ENCODE measurements at places on chromosomes 6 and 20.

DNA sequence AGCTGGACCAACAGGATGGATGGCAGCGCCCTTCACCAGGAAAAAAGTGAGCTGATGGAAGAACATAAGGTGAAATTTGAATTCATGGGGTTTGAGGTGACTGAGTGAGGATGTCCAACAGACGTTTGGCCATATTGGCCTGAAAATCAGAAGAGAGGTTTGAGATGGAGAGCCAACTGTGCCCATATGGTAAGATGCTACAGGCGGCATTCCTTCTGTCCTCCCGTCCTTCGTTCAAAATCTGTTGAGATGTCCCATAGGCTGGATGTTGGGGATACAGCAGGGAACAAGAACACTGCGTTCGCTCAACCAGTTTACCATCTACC is 468 bp upstream of the CMTR1 start:
- DNase-seq = no peak

DNA sequence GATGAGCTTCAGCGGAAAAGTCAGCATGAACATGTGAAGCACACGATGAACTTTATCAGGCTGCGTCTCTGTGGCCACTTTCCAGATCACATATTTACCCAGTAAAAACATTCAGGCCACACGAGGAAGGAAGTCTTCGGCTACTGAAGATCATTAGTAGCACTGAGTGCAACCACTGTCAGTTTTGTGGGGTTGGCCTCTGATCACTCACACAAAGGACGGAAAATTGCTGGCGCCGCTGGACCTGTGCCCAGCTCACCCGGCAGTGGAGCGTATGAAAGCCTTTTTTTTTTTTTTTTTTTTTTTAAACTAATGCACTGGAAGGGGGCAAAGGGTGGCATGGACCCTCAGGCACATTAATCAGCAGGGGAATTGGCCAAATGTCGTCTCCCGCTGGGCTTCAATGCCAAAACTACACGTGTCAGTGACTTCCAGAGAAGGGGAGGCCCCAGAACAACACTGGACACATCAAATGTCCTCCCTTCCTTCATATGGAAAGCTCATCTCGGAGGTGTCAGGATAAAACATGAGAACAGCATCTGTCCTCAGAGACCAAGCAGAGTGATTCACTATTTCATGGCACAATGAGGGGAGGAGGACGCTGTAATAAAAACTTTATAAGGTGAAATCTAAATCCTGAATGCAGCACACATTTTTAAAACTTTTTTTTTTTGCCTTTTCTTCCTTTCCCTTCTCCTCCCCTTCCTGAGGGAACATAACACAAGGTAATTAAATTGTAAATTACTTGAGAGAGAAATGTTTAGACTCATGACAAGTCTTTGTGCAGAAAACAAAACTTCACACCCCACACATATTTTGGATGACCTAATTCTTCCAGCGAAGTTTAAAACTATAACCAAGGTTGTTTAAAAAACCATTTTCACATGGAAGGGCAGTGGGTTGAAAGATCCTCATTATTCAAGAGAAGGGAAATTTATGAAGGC is 223.4 kb downstream of the FOXC1 start:
- no peak for DNase-seq

- DNase-seq = no peak
Measured at GRCh38 chr20:63132715-63133471, 83.0 kb downstream of the YTHDF1 start.

DNA sequence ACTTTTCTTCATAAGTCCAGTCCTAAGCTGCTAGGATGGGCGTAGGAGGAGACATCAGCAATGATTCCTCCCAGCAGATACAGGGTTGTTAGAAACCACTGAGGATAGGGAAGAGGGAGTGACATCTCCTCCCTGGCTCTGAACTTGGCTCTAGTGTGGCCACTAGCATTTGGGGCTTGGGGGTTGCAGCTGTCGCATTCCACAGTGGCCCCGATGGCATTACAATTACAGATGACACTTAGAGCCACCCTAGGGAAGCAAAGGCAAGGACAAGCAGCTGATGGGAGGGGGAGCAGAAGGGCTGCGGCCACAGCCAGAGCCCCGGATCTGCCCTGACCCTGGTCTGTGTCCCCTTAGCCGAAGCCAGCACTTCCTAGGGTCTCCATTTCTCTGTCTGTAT is 9.5 kb upstream of the CDKN1A start:
- DNase-seq = no peak

- DNase-seq = no peak
Measured at GRCh38 chr6:38527371-38527770, 112.4 kb downstream of the BTBD9 start.

DNA sequence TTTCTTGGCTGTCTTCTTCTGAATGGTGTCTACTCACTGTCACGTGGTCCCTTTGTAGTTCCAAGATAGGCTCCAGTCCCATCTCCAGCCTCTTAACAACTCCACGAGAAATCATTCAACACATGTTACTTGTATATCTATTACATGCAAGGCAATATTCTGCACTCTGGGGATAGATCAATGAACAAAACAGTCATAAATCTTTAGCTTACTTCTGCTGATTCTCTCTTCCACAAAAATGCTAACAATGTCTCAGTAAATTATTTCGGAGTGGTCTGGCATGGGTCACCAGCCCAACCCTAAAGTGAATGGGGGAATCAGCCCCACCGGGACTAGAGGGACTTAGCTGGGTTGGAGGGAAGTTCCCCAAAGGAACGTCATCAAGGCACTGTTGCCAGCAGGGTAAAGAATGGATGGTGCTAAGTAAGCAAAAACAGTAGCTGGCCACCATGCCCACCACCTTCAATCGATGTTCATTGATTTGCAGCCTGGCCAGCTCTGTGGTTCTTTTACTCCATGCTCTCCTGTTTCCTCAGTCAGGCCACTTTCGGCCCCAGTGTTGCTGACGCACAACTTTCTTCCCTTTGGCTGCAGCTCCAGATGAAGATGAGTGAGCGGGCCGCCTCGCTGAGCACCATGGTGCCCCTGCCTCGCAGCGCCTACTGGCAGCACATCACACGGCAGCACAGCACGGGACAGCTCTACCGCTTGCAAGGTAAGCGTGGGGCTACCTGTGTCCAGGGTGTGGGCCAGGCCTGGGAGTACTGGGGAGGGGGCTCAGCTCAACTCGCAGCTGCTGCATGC is 167.7 kb downstream of the DOK5 start:
- no peak for DNase-seq

DNA sequence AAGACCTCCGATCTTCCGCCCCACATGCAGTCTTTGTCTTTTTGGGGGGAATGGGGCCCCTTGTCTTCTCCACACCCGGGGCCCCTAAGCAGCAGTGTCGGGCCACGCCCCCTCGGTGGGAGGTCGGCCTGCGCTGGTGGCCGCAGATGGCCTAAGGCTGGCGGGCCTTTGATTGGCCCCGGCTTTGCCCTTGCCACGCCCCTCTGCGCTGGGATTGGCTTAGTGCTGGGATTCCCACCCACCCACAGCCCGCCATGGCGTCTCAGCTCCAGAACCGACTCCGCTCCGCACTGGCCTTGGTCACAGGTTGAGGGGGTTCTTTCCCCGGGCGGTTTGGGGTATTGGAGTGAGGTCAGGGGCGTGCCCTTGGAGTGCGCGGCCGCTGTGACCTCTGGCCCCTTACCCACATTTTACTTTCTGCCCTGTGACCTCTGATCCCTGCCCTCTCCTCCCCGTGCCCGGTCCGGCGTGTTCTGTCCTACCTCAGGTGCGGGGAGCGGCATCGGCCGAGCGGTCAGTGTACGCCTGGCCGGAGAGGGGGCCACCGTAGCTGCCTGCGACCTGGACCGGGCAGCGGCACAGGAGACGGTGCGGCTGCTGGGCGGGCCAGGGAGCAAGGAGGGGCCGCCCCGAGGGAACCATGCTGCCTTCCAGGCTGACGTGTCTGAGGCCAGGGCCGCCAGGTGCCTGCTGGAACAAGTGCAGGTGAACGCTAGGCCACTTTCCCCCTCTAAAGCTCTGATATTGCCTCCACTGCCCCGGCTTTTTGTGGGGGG is at the start of gene HSD17B8:
Gene HSD17B8 (plus strand): TSS at position 241 of the 776 bp plus-strand sequence. CDS start 14 bp downstream, at position 255.
- DNase-seq = peak; percentile 79

- DNase-seq = no peak
Measured at GRCh38 chr6:135072753-135073152, 18.1 kb upstream of the HBS1L start.

GRCh38 chr6:10030942-10031537 is 383.8 kb downstream of the TFAP2A start:
- DNase-seq = no peak

DNA sequence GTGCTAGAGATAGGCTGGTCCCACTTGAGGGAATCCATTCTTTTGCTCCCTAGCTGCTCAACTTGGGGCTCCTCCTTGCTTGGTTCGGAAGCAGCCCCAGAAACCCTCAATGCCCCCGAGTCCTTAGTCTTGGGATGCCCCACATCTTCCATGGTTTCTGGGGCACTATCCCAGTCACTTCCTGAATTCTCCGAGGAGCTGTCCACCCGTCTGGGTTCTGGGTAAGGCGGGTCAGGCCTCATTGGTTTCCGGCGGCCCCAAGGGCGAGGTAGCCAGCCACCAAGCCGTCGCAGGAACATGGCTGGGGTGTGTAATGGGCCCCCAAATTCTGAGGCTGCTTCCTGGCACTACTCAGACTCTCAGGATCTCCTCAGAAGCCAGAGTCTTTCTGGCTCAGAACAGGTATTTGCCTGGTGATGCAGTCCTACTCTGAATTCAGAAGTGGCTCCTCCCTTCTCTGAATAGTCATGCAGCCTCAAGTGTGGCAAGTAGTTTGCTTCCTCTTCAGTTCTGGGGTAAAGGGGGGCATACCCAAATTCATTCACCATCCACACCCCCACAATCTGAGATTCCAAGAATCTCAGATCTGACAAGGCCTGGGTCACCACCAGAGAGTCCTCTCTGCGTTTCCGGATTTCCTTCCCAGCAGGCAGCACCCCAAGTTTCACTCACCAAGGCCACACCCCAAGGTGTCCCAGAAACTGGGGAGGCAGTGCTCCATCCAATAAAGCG is 763 bp downstream of the C6orf47 start:
- peak; percentile 23 for DNase-seq

DNA sequence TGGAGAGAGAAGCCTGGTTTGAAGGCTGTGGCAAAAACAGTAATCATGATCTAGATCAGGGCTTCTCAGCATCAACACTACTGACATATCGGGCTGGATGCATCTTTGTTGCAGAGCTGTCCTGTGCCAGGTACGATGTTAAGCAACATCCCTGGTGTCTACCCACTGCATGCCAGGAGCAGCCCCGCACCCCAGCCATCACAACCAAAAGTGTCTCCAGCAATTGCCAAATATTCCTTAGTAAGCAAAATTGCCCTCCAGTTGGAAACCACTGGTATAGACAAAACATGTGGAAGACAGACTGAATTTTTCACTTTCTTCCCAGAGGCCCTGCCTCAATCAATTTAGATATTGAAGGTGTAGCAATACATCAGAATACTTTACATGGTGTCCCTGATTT is 147.6 kb upstream of the NRN1 start:
- DNase-seq = no peak

DNA sequence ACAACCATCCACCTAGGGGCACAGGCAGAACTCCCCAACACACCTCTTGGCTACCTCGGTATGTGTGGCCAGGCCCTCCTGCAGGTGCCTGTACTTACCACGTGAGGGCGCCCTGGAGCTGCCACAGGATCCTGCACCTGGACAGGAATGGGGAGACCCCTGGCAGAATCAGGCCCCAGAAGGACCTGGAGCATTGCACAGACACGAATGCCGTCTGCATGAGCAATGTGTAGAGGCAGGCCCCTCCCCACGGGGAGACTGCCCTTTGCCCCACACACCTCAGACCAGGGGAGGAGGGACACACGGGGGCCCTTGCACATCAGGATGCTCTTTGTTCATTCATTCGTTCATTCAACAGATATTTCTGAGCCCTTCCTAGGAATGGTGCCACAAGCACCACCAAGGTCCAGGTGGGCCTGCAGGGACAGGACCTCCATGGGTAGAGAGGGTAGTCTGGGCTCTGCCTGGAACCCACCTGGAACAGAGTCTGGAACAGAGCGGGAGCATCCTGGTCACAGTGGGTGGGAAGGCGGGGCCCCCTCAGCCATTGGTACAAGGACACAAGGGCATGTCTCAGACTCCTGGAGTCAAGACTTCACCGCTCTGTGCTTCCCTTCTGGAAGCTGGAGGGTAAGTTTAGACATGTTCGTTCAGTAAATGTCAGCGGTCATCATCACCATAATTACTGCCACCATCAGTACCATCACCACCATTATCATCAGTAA is 32.3 kb downstream of the YTHDF1 start:
- DNase-seq = peak; percentile 21

- no peak for DNase-seq
Measured at GRCh38 chr6:139257821-139258398, 33.9 kb downstream of the TXLNB start.

DNA sequence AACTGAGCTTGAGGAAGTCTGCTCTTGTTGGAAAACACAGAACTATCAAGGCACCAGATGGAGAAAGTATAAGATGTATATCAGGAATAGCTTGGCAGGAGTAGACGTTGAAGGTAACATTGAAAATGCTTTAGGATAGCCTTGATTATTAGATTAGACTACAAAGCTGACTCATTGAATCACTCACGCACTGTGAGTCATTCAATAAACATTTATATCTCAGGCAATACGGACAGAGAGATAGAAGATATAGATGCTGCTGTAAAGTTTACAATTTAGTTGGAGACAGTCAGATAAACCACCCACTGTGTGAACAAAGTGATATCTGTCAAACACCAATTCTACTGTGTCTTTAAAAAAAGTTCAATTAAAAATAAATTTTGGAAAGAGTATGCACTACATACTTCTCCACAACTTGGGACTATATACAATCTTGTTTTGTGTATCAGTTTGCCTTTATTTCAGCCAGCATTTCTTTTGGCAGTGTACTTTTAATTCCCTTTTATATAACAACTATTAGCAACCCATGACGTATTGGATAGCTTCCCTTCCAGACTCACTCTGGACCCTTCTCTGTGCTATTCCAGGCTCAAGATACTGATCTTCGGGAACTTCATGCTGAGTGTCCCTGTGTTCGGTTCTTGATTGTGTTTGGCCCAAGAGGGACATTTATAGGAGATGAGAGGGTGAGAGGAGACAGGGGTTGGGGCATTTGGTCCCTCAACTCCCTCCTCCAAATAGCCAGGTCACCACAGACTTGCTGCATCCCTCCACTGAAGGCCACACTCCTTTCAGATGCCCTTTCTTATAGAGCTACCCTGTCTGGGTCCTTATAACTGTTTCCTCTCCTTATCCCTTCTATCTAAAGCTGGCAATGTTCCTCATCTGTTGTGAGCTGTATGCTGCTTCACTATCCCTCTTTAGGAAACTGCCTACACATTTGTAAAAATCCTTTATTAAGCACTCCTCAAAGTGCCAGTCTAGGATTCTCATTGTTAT is 176.6 kb upstream of the PTPRK start:
- DNase-seq = no peak

- DNase-seq = no peak
Measured at GRCh38 chr6:115554060-115554459, 506.6 kb downstream of the FRK start.

DNA sequence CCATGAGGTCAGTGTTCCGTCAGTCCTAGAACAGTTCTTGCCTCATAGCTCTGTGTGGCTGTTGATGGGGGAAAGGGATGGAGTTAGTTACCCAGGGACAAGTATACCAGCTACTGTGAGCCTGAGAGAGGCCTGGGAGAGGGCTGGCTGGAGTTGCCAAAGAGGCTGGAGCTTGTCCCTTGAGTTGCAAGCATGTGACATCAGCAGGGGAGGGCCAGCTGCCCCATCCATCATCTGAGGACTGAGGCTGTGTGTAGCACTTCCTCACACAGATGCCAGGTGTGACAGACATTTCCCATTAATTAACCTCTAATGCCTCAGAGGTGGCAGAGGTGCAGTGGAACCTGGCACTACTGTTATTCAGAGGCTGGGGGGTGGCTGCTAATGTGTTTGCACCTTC is 131.6 kb downstream of the PHACTR3 start:
- DNase-seq = no peak
